ENCODE measurements at places on chromosomes 13 and 19. TPM values are rescaled to one million over a fixed set of nuclear protein-coding genes. Genes with fewer than 3 reads are reported as not detected.

Gene ZNF790
- total RNA-seq: 10.6 TPM

- no peak for DNase-seq
Observed at GRCh38 chr13:112203614-112204013, 136.7 kb downstream of the SOX1 start.

DNA sequence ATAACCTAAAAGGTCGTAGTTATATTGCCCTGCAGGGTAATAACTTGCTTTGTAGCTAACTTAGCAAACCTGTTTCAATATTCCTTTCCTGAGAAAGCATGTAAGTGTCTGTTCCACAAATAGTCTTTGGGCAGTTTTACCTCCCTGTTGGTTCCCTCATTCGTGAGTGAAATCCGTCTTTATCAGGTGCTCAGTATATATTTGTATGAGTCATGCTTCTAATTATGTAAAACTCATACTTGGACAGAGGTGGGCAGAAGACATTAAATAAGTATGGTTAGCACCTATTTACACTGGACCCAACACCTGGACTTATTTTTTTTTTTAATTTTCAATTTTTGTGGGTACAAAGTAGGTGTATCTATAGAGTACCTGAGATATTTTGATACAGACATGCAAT is 44.9 kb upstream of the MEDAG start:
- no peak for DNase-seq

DNA sequence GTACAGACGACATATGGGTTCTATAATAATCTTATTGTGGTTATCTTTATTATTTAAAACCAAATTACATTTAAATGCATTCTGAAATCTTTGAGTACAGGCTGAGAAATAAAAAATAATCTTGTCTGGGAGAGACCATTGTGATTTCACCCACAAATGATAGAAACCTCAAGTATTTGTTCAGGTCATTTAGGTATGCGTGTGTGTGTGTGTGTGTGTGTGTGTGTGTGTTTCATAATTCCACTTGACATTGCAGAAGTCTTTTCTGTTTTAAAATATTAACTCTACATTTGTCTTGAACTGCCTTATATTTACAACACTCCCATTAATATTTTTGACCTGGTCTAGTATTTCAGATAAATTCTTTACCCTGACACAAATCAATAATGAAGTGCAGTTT is 126.9 kb downstream of the SPRY2 start:
- DNase-seq: no peak

- DNase-seq: no peak
Observed at GRCh38 chr13:46369506-46370277, 17.4 kb downstream of the RUBCNL start.

DNA sequence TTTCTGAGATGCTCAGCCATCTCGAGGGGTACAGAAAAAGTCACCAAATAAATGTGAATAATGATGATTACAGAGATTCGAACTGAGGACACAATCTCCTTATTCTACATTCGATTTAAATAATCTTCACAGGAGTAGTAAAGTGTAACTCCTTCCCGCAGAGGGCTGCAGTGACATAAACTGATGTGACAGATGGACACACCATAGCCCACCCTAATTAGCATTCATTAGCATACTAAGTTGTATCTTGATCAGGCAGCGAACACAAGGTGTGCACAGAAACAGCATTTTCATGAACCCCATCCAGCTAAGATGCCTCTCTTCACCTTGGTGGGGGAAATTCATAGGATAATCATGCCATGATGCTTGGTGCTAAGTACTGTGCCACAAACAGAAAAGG is 83.0 kb downstream of the TNFSF11 start:
- DNase-seq: no peak

DNA sequence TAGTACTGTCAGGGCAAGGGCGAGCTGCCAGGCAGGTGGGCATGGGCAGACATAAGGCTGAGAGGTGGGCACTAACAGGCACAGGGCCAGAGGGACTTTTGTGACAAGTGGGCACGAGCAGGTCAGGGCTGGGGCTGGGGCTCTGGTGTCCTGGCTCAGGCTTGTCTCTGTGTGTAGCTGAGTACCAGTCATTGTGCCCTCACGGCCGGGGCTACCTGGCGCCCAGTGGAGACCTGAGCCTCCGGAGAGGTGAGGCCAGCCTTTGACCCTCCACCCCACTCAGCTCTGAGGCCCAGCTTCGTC is 21.6 kb downstream of the LTBP4 start:
- peak; percentile 39 for DNase-seq

DNA sequence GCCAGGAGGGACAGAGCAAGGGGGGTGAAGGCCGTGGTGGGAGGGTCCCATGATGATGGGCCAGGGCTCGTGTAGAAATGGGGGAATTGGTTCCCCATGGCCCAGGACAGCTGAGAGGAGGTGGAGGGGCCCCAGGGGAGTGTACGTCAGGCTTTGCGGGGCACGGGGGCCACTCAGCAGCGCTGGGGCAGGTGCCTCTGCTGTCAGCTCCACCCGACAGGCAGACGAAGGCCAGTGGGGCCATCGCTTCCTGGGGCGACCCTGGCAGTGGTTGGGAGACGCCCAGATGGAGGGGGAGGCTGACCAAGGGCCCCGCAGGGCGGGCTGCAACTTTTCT is 1.9 kb upstream of the TEKTIP1 start:
- no peak for DNase-seq

- DNase-seq: peak; percentile 64
Observed at GRCh38 chr19:48991873-48992580, 1.1 kb downstream of the GYS1 start.

Gene GATAD2A
- 16.5 TPM for total RNA-seq

DNA sequence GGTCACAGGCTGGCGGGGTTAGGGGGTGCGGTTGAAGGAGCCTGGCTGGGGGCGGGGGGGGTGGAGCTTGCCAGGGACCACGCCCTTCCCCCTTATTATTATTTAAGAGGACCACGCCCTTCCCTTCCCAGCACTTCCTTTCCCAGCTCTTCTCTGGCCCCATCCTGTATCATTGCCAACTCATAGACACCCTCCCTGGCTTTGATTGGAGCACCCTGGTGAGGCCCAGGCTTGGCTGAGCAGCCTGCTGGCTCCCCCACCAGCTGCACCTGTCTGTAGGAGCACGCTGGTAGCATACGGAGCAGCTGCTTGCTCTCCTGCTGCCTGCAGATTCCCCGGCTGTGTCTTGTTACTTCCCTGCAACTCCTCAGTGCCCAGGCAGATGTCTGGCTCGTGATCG is 62.5 kb upstream of the PDX1 start:
- no peak for DNase-seq

- no peak for DNase-seq
Observed at GRCh38 chr19:5738423-5738822, 18.0 kb downstream of the CATSPERD start.

DNA sequence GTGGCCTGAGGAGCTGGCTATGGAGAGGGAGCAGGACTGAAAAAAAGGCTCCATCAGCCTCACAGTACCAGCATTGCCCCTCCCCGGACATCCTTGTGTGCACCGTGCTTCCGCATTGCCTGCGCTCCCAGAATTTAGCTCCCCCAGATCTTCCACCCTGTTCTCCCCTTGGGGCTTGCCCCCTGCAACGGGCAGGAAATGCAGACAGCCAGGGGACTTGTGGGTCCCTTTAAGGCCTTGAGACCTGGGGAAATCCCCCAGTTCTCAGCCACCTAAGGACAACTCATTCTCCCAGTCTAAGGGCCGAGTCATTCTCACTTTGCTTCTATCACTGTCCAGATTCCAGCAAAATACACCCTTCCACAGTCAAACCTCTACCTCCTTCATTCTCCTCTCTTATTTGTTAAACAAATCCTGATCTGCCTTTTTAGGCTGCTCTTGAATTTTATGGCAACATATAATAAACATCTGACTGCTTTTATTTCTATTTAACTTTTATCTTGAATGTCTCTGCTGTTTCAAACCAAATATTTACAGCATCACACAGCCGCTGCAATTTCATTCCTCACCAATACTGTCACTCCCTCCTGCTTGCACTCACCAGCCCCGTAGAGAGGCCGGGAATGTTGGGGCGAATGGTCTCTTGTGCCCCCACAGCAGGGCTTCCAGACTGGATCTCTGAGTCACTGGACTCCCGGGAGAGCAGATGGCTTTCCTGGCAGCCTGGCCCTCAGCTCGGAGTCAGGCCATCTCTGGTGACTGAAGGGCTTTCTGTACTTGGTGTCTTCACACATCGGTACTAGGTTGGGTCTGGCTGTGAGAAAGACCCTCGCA is 221.9 kb downstream of the TSHZ3 start:
- DNase-seq: peak; percentile 33

DNA sequence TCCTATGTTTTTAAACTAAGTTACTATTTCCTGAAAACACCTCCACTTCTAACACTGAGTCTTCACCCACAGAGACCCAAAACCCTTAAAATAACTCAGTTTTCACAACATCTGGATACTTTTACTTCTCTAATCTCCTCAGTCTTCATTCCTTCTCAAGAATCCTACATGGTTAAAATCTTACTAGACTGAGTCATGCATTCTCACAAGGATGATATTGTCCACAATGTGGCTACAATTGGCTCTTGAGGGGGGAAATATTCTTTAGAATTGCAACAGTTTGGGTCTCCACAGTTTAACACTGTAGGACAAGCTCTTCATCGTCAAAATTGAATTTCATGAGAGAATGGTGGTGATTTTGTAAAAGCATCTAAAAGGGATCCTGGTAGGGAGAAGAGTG is 397.1 kb downstream of the SLITRK5 start:
- DNase-seq: no peak

Gene AKT2
- total RNA-seq: 32.6 TPM

GRCh38 chr19:4042064-4042730 is 24.5 kb downstream of the ZBTB7A start:
- no peak for DNase-seq

Gene C19orf33
- total RNA-seq: 4.1 TPM

Gene NLRP5
- total RNA-seq: not detected

- DNase-seq: no peak
Observed at GRCh38 chr13:48892688-48893075, 83.0 kb upstream of the FNDC3A start.

GRCh38 chr13:43124490-43124889 is 101.1 kb downstream of the DNAJC15 start:
- DNase-seq: no peak

GRCh38 chr19:50670102-50670380 is 20.8 kb downstream of the C19orf81 start:
- DNase-seq: no peak

DNA sequence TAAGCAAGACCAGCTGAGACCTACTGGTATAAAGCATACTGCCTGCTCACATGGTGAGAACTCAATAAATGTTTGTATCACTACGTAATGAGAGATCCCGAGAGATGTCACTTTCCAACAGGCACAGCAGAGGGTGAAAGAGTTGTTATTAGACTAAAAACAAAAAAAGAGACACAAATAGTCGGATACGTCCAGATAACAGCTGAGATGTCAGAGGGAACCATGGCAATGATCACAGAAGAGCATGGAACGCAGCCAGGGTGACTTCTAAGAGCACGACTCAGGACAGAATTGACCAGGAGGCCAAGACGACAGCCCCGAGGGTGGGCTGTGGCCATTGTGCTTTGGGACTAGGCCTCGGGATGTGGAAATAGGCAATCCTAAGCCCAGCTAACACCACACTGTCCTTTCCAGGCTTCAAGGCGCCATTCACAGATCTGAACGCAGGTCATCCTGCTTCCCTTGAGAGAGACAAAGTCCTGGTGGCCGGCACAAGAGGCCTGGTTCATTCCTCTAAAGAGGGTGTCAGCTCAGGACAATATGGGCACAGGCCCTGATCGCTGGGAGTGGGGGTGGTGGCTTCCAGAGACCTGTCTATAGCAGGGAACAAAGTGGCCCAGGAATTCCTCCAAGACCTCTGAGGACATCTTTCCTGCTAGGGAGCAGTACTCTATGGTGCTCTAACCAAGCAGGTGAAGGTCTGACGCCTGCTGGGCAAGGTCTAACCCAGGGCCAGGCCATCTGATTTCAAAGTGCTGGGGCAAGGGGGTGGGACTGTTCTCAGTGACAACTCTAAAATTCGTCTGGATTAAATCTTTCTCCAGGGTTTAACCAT is 3.2 kb downstream of the SH3GL1 start:
- DNase-seq: no peak

DNA sequence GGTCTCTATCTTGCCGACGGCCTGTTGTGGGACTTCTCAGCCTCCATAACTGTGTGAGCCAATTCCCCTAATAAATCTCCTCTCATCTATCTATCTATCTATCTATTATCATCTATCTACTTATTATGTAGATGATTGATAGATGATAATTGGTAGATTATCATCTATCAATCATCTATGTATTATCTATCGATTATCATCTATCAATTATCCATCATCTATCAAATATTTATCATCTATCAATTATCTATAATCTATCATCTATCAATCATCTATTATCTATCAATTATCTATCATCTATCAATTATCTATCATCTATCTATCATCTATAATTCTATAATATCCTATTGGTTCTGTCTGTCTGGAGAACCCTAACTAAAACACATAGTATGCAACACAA is 33.5 kb downstream of the CYSLTR2 start:
- DNase-seq: no peak

DNA sequence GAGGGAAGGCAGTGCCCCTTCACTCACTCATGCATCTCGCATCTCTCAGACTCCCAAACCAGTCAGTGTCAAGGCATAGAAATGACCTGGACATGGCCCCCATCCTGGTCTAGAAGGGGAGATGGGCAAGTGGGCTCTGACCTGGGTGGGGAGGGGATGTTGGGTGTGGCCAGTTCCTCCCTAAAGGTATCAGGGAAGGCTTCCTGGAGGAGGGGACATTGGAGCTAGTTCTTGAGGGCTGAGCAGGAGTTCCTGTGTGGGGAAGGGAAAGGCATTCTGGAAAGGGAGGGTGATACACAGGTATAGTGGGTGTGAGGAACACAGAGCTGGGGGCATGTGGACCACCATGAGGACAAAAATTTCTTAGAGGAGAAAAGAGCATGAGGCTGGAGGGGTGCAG is 4.0 kb downstream of the IL4I1 start:
- no peak for DNase-seq

GRCh38 chr13:34391076-34391475 is 551.0 kb upstream of the NBEA start:
- no peak for DNase-seq

DNA sequence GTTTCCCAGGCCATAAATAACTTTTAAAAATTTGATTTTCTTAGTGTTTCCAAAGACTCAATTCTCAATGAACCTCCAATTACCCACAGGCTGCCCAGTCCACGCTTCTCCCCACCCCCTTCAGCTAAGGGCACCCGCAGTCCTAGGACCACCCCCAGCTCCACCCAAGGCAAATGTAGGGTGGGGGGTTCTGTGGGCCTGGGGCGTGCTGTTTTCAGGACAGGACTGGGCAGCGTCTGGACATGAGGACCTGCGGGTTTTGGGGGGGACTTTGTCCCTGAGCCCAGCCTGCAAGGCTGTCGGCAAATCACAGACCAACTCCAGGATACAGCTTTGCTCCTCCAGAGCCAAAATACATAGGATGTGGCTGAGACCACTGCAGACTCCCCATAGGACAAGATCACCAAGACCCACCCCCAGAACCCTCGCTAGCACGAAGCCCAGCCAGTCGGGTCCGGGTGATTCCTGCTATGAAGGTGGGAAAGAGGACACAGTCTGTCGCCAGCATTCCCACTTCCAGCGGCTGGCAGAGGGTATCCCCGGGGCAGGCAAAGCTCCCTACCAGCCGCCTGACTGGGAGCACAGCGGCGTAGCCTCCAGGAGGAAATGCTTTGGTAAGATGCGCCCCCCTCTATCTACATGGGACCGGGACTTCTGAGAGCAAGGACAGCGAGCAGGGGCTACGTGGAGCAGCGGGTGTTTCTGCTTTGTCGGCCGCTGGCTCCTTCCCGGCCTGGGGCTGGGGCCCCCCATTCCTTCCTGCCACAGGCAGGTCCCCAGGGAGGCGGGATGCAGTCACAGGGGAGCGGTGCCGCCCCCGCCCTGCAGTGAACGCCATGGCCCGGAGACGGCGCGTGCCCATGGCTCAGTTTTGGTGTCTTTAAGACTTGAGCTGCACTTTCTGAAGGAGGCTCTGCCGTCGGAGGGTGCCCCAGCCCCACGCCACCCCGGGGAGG is 1.6 kb upstream of the TIMM13 start:
- no peak for DNase-seq
